HFFc6 (cell line): ENCODE measurements at places on chromosomes 4 and X. TPM values are rescaled to one million over a fixed set of nuclear protein-coding genes. Genes with fewer than 3 reads are reported as not detected.

- no peaks in the 10 kb centered on the region for H3K36me3 ChIP-seq
- H3K4me3 ChIP-seq, result no peak overlapping the region
- no peaks in the 10 kb centered on the region for H3K27me3 ChIP-seq
Observed at GRCh38 chrX:66050140-66050569, 10.3 kb upstream of the VSIG4 start.

DNA sequence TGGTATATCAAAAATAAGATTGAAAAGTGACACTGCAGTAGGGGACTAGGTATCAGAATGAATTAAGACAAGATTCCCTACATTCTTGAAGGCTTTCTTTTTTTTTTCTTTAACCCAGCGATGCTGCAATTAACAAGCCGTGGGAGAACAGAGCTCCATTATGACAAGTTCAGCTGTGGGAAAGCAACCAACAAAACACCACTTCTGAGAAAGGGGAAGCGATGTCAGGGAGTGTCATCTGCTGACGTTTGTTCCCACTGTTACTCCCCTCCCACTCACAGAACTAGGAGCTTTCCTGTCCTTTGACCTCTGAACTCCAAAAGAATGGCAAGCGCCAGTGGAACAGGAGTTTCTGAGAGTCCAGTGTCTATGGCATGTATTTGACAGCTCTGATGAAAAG, 90.2 kb upstream of the SLITRK2 start:
- H3K27me3 ChIP-seq, result no peaks in the 10 kb centered on the region
- no peak for DNase-seq
- no peaks in the 10 kb centered on the region for H3K36me3 ChIP-seq
- no peak overlapping the region for H3K27ac ChIP-seq
- H3K4me1 ChIP-seq, result no peaks in the 10 kb centered on the region

DNA sequence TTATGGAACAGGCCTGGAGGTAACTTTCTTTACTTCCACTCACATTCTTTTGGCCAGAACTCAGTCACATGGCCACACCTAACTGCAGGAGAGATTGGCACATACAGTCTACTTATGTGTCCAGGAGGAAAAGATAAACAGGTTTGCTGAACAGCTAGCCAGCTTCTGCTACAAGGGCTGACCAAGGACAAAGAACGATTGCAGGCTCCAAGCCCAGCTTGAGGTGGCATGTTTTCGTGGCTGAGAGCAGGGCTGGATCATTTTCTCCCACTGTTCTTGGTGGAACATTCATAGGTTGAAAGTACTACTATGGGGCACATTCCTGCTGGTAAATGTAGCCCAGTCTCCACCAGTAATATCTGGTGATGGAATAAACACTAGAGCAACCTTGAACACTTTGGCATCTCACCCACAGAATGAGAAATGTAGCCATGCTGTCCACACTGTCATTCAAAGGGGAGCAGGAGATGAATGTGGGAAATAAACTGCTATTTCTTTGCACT, 28.2 kb downstream of the NHS start:
- no peak for DNase-seq
- H3K27ac ChIP-seq, result no peak overlapping the region
- peaks cover 44% of the 10 kb centered on the region for H3K4me1 ChIP-seq
- H3K4me3 ChIP-seq, result no peak overlapping the region

DNA sequence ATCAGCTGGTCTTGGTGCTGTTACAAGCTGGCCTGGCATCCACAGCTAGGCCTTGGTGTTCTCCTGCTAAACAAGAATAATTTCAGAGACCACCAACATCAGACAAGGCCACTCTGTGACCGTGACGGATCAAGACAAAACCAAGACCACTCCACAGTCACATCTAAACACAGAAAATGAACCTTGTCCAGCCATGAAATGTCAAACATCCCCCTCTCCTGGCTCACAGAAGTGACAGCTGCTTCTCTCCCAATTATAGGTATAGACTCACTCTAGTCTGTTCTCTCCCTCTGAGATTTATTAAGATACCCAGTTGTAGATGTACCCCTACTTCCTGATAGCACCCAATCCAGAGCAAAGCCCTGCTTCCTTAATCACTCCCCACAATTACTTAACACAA, 40.4 kb downstream of the EFHC2 start:
- no peak for DNase-seq
- H3K36me3 ChIP-seq, result no peaks in the 10 kb centered on the region
- no peak overlapping the region for H3K4me3 ChIP-seq
- no peak overlapping the region for H3K27ac ChIP-seq

DNA sequence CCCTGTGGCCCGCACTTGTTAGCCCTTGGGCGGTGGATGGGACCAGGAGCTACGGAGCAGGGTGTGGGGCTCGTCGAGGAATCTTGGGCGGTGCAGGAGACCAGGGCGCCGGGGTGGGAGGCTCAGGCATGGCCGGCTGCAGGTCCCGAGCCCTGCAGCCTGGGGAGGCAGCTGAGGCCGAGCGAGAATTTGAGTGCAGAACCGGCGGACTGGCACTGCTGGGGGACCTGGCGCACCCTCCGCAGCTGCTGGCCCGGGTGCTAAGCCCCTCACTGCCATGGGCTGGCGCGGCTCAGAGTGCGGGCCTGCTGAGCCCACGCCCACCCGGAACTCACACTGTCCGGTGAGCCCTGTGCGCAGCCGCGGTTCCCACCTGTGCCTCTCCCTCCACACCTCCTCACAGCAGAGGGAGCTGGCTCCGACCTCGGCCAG, 73.6 kb upstream of the TLL1 start:
- no peaks in the 10 kb centered on the region for H3K36me3 ChIP-seq
- no peak for DNase-seq
- H3K4me1 ChIP-seq, result no peaks in the 10 kb centered on the region

GRCh38 chr4:139892973-139893736, 227.5 kb downstream of the MGST2 start:
- peaks cover 8% of the 10 kb centered on the region for H3K4me1 ChIP-seq
- no peak overlapping the region for H3K27ac ChIP-seq
- DNase-seq, result no peak
- no peak overlapping the region for H3K4me3 ChIP-seq
- no peaks in the 10 kb centered on the region; the same call in 1 of the 2 replicates for H3K27me3 ChIP-seq

- H3K4me1 ChIP-seq, result peaks cover 13% of the 10 kb centered on the region
- H3K36me3 ChIP-seq, result peaks cover 30% of the 10 kb centered on the region
- H3K27ac ChIP-seq, result peak within 1 kb of the TSS; percentile 87
- peak within 1 kb of the TSS; percentile 92 for H3K4me3 ChIP-seq
- peaks cover 2% of the 10 kb centered on the region for H3K27me3 ChIP-seq
- peak; percentile 52 for DNase-seq
Observed at GRCh38 chr4:1248245-1249147, at the start of gene CTBP1. Gene CTBP1, minus strand, starts transcription at chr4:1249130. Its CDS starts 7,799 bp downstream, at chr4:1241331.

- H3K4me3 ChIP-seq, result no peak overlapping the region
- no peaks in the 10 kb centered on the region for H3K36me3 ChIP-seq
- H3K4me1 ChIP-seq, result no peaks in the 10 kb centered on the region
- no peak for DNase-seq
- H3K27me3 ChIP-seq, result no peaks in the 10 kb centered on the region
Observed at GRCh38 chrX:77160301-77160700, 286.9 kb upstream of the FGF16 start.

DNA sequence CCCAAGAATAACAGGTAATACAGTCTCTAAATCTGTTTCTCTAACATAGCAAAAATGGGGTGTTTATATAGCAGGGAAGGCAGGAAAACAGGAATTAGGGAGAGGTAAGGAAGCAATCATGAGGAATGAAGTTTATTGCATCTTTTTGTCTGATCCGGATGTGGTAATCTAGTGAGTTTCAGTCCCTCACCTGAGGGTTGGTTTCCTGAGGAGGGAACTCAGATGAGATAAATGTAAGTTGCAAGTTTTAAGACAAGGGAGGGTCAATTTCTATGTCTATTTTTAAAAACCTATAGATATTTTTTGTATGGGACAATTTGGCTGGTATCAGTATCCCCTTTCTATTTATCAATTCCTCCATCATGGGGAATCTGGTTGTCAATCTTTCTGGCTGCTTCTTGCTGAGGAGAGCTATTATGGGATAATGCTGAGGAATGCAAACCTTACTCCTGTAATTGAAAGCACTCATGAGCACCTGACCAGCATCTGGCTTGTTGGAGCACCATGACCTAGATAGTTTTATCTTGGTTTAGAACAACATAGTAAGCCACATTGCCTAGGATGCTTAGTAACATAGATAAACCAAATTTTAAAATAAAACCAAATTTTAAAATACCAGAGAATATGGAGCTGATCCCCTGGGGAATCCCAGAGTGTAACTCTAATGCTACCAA, 130.1 kb downstream of the ADAM29 start:
- no peaks in the 10 kb centered on the region for H3K4me1 ChIP-seq
- H3K27me3 ChIP-seq, result no peaks in the 10 kb centered on the region; the same call in 1 of the 2 replicates
- H3K27ac ChIP-seq, result no peak overlapping the region
- no peak overlapping the region for H3K4me3 ChIP-seq

GRCh38 chr4:15164571-15164970, 162.3 kb downstream of the CPEB2 start:
- no peaks in the 10 kb centered on the region for H3K36me3 ChIP-seq
- no peak overlapping the region for H3K4me3 ChIP-seq
- H3K4me1 ChIP-seq, result peaks cover 9% of the 10 kb centered on the region
- DNase-seq, result peak; percentile 38

GRCh38 chrX:84186603-84187532, 1.1 kb downstream of the RPS6KA6 start:
- DNase-seq, result no peak
- no peaks in the 10 kb centered on the region for H3K27me3 ChIP-seq
- H3K4me1 ChIP-seq, result peaks cover 19% of the 10 kb centered on the region

DNA sequence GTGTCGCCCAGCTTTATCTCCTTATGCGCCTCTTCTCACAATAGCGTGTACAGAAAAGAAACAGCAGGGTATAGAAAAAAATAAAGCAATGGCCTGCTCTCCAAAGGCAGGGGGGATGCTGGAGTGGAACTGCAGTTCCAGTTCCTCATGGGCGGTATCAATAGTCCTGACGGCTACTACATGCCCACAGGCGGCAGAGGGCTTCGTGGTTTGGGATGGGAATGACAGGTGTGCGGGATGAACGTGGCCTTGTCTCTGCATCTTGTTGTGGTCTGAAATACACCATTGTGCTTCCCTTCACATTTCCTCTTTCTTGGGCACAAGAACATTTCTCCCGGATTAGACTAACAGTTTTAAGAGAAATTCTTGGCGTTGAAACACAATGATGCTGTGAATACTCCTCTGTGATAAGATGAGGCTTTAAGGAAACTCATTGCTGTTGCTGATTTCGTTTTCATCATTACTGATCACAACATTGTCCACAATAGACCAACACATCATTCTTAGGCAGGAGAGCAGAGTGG, 124.1 kb upstream of the IGFBP7 start:
- H3K36me3 ChIP-seq, result no peaks in the 10 kb centered on the region
- peaks cover 10% of the 10 kb centered on the region for H3K27me3 ChIP-seq
- H3K27ac ChIP-seq, result no peak overlapping the region
- H3K4me3 ChIP-seq, result no peak overlapping the region

GRCh38 chr4:175234162-175234561, 316.0 kb downstream of the ADAM29 start:
- H3K27ac ChIP-seq, result no peak overlapping the region
- DNase-seq, result no peak
- H3K27me3 ChIP-seq, result peaks cover 1% of the 10 kb centered on the region; the same call in 1 of the 2 replicates
- no peaks in the 10 kb centered on the region for H3K4me1 ChIP-seq

DNA sequence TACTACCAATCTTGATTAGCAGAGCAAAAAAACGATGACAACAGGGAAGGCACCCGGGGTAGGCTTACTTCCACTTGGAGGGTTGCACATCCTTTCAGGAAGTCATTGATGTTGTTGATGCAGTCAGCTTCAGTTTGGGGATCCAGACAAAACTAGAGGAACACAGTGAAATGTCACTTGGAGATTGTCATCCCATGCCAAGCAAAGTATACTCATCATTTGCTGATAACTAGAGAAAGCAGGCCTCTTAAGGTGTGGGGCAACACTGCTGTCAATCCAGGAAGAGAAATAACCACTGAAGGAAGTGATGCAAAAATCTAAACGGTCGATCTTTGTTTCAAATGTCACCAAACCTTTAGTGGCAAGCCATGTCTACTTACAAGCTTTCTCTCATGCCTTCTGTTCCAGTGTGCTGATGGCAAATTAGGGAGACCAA, 1.4 kb downstream of the ARHGEF6 start:
- H3K27me3 ChIP-seq, result no peaks in the 10 kb centered on the region
- H3K4me1 ChIP-seq, result peaks cover 38% of the 10 kb centered on the region
- peak overlapping the region; percentile 80 for H3K27ac ChIP-seq
- no peaks in the 10 kb centered on the region for H3K36me3 ChIP-seq
- H3K4me3 ChIP-seq, result peak overlapping the region; percentile 86

- H3K4me1 ChIP-seq, result peaks cover 21% of the 10 kb centered on the region
- H3K4me3 ChIP-seq, result no peak overlapping the region
- no peak overlapping the region for H3K27ac ChIP-seq
Observed at GRCh38 chrX:38224160-38224559, 3.5 kb upstream of the SRPX start.

DNA sequence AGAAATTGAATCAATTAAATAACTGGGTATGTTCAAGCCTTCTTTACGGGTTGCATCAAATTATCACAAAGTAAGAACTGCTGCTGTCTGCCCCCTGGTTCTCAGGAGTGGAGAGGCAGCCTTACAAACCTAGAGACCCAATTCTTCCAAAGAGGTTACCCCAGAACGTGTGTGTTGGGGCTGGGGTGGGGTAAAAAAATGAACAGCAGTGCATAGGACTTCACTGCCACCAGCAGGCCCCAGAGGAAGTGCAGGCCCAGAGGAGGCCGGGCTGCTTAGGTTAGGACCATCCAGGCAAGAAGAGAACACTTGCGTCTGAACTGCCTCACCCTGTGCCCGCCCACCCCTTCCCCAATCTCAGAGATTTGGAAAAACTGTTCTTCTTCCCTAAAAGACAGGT, 1.5 kb upstream of the NWD2 start:
- no peaks in the 10 kb centered on the region for H3K4me1 ChIP-seq
- no peaks in the 10 kb centered on the region; the same call in 1 of the 2 replicates for H3K27me3 ChIP-seq
- no peak for DNase-seq
- no peak overlapping the region for H3K27ac ChIP-seq

DNA sequence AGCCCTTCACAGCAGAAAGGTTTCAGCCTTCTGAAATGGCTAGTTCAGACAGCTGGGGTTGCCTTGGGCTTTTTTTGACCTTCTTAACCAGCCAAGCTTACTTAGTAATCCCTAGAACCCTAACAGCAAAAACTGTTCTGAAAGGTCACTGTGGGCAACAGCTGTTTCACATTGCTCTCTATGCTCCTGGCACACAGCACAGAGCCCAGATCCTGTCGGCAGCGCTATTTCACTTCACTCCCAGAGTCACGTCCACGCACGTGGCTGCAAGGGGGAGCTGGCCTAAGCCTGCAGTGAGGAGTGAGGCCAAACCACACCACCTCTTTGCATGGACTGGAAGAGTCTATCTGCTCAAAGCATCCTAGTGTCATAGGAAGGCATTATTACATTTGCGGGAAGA, 32.0 kb upstream of the STS start:
- H3K4me1 ChIP-seq, result peaks cover 24% of the 10 kb centered on the region
- DNase-seq, result no peak

- H3K4me3 ChIP-seq, result no peak overlapping the region
- H3K4me1 ChIP-seq, result peaks cover 29% of the 10 kb centered on the region
- H3K36me3 ChIP-seq, result no peaks in the 10 kb centered on the region
- peak overlapping the region; percentile 92 for H3K27ac ChIP-seq
- no peak for DNase-seq
Observed at GRCh38 chrX:115345615-115346014, 56.1 kb downstream of the LUZP4 start.

The GAGE13 gene
- not detected in 3 replicates for total RNA-seq

The TMEM187 gene
- 3.1 to 7.5 TPM (median 6.9 TPM) in 3 replicates for total RNA-seq

The RP2 gene
- total RNA-seq, result 9.9 to 12.7 TPM (median 11.4 TPM) in 3 replicates

The MAGEB1 gene
- not detected in 3 replicates for total RNA-seq

The CXorf49 gene
- not detected in 3 replicates for total RNA-seq

The MSN gene
- 397 and 468 TPM in 2 replicates for total RNA-seq

The DNAAF6 gene
- total RNA-seq, result not detected in 3 replicates

The NSDHL gene
- total RNA-seq, result 18.9 and 19.2 TPM in 2 replicates
